ENCODE measurements at places on chromosomes 13 and 19.

GRCh38 chr19:1271528-1272422 is 2.6 kb downstream of the CIRBP start:
- no peak for DNase-seq

- no peak for DNase-seq
Observed at GRCh38 chr19:1106841-1107660, 3.3 kb downstream of the GPX4 start.

DNA sequence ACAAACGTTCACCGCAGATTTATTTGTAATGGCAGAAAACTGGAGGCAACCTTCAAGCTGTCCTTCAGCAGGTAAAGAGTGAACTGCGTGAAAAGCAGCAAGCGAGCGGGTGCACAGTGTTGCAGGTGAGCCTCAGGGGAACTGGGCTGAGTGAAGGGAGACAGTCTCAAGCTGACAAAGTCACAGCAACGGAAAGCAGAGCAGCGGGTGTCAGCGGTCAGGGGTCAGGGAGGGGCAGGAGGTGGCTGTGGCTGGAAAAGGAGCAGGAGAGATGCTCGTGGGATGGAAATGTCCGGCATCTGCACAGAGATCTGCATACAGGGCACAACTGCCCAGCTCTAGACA is 8.5 kb upstream of the RASA3 start:
- no peak for DNase-seq

DNA sequence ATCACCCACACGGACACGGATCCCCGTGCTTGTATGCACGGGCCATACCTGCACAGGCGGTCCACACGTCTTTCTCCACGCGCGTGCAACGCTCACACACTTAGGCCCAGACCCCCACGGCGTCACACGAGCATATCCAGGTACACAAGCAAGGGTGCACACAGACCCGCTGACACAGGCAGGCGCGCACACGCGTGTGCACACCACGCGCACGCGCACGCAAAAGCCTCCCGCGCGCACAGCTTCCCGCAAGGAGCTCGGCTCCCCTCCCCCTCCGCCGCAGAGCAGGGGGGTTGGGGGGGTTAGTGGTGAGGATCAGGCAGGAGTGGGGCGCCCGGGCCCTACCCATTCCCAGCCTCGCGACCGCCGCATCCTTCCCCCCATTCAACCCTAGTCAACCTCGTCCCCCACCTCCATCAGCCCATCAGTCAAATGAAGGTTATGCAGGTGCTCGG is 407 bp downstream of the RAB3A start:
- DNase-seq, result no peak

GRCh38 chr13:66673401-66673800 is 556.7 kb downstream of the PCDH9 start:
- DNase-seq, result no peak

DNA sequence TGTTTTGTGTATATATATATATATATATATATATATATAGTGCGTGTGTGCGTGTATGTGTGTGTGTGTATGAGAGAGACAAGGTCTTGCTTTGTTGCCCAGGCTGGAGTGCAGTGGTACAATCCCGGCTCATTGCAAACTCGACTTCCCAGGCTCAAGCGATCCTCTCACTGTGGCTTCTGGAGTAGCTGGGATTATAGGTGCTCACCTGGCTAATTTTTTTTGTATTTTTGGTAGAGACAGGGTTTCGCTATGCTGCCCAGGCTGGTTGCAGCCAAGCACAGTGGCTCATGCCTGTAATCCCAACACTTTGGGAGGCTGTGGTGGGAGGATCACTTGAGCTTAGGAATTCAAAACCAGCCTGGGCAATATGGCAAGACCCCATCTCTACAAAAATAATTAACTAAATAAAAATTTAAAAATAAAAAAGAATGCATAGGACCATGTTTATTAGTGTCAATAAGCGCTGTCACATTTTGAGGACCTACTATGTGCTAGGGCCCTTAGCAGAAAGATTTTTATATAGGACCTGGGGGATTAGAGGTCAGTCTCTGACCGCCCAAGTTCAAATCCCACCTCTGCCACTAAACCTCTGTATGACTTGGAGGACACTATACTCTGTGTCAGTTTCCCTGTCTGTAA is 1.8 kb downstream of the PVR start:
- no peak for DNase-seq

GRCh38 chr19:44626048-44626624 is 12.8 kb downstream of the IGSF23 start:
- DNase-seq, result no peak

GRCh38 chr19:2774953-2775555 is 8.0 kb downstream of the SGTA start:
- no peak for DNase-seq

DNA sequence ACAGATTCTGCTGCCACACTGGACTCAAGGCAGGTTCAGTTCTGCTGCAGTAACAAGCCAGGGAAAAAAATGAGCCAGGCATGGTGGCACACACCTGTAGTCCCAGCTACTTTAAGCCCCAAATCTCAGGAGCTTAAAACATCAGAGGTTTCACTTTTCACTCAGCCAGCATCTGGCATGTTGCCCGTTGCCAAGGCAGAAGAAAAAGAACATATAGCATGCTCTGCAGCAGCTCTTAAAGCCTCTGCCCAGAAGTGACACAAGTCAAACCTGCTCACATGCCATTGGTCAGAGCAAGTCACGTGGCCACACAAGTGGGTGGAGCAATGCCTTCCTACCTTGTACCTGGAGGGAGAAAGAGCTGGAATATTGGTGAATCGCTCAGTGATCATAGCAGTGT is 14.7 kb upstream of the ADGRE5 start:
- no peak for DNase-seq

Measured in D721Med (cell line).